SJSA1 (cell line): ENCODE measurements at places on chromosomes 7 and 10. TPM values are rescaled to one million over a fixed set of nuclear protein-coding genes. Genes with fewer than 3 reads are reported as not detected.

DNA sequence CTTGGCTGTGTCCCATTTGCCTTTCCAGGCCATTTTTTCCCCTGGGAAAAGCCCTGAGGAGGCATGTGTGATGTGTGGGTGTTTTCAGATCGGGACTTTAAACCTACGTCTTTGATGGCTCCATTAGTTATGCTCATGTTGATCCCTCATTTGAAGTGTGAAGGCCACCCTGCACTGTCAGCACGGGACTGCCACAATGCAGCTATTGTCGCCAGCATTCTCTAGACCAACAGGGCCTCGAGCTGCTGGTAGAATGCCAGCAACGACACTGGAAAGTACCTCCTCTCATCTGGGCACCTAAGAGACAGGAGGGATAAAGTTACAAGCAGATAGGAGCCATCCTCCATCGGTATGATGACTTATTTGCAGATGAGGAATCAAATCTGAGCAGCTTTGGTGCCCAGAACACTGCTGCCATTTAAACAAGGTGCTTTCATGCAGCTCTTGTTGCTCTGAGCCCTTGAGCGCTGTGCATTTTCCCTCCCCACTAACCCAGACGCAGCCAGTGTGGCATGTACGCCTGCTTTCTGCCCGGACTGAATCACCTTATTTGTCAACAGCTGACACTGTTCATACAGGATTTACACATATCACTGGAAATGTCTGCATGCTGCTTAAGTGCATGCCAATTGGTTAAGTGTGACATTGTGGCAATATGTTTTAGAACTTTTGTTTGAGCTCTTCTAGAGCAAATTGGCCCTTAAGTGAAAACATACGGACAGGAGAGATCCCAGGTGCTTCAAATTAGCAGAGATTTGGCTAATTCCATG is 175.0 kb upstream of the PITRM1 start:
- DNase-seq: no peak

DNA sequence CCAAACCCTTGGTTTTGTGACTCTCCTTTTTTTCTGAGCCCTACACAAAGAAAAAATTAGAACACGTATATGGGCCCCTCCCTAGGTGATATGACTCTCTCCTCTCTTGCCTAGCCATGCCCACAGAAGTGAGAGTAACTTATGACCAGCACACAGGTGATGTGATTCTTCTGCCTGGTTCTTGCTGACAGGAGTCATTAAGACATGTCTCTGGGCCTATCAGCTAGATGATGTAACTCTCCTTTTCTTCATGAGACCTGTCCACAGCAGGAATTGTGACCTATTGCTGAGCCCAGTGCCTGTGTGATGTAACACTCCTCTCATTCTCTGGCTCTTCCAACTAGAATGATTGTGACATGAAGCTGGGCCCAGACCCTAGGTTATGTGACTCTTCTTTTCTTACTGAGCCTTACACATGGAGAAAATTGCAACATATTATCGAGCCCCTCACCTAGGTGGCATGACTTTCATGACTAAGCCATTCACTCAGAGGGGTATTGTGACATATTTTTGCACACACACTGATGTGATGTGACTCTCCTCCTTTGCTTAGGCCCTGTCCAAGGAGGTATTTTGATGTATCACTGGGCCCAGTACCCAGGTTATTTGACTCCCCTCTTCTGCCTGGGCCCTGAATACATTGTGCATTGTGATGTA is 31.4 kb upstream of the ZNF107 start:
- no peak for DNase-seq

- no peak for DNase-seq
These were observed 46.3 kb downstream of the MGMT start for GRCh38 chr10:129513312-129513711.

Gene HABP2
- not detected in 2 replicates for total RNA-seq

DNA sequence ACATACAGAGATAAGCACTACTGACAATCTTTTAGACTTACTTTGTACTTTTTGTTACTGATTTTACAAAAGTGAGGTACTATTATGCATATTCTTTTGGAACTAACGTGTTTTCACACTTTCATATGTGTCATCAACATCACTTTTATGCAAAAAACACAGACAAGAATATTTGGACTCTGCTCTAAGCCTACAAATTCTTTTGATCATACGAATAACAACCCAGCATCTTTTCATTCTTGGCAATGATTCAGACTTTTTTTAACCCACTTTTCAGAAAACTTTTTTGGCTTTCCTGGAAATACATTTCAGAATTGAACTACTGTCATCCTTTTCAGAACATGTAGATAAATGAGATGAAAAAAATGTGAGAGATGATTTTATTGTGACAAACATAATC is 30.2 kb downstream of the USP6NL start:
- no peak for DNase-seq

- no peak for DNase-seq
These were observed 2.3 kb upstream of the SLC29A3 start for GRCh38 chr10:71316786-71317160.

DNA sequence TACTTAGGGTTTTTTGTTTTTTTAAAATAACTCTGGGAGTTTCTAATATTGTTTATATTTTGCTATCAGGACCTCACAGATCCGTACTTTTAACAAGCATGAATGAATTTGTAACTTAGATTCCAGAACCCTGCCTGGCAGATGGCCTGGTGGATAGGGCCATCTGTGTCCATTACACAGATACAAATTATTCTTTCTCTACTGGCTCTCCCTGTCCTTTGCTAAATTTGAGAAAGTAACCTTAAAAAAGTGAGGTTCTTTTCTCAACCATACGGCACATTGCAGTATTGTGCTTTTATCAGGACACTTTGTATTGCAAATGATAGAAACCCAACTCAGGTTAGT is 26.6 kb downstream of the LCOR start:
- DNase-seq: no peak

GRCh38 chr7:816751-817671 is 15.3 kb upstream of the SUN1 start:
- DNase-seq: peak; percentile 24

DNA sequence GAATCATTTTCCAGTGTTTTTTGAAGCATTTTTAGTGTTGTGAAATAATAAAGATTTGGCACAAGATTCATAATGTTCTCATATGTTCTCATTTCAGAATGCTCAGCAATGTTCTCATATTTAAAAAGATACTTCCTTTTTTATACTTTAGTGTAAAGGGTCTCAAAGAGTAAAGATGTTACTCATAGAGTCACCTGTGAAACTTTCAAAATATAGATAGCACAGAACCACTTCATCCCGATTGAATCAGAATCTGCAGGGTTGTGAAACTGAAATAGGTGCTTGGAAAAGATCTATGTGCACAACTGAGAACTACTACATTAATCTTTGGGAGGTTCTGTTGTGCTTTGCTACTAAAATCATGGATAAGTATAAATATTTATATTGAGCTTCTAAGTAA is 144.7 kb downstream of the MDFIC start:
- no peak for DNase-seq

Gene GNAT3
- not detected in 2 replicates for total RNA-seq

GRCh38 chr10:4633186-4633585 is 192.8 kb upstream of the AKR1E2 start:
- no peak for DNase-seq

GRCh38 chr7:135803143-135803542 is 54.5 kb upstream of the FAM180A start:
- no peak for DNase-seq

- DNase-seq: no peak
These were observed 55.1 kb downstream of the MGMT start for GRCh38 chr10:129522041-129522585.

GRCh38 chr7:100693312-100694097 is 545 bp downstream of the GIGYF1 start:
- DNase-seq: peak; percentile 43

GRCh38 chr7:83065714-83066113 is 97.0 kb downstream of the PCLO start:
- DNase-seq: no peak

DNA sequence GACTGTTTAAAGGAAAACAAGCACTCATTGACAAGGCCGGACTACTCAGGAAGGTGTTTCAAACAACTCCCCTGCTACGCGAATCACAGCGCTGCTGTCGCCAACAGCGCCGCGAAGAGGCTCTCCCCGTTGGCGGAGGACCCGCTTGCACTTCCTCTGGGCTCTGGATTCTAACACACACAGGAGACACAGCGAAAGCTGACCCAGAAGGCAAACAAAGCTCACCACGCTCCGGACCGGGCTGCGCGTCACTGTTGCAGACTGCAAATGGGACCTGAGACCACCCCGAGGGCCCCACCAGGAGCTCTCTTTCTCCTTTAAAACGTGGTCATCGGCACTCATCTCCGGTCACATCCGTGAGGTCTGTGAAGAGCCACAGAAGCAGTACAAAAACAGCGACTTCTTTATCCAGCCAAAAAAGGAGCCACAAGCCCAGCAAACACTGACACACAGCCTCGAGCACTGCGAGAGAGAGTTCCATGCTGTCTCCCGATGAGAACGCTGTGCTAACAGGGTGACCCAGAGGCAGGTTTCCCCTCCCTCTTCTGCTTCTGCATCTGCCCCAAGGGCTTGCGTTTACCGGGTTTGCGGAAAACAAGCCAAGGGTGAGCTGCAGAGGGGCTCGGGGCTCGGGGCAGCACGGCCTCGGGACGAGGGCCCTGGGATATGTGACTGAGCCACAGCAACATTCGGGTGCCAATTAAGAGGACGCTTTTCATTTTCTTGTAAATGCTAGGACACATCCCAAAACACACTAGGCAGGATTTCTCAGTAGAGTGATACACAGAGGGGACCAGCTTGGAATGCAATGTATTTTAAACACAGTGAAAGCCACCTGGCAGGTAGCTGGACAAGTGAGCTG is 41.3 kb downstream of the AMZ1 start:
- DNase-seq: no peak

DNA sequence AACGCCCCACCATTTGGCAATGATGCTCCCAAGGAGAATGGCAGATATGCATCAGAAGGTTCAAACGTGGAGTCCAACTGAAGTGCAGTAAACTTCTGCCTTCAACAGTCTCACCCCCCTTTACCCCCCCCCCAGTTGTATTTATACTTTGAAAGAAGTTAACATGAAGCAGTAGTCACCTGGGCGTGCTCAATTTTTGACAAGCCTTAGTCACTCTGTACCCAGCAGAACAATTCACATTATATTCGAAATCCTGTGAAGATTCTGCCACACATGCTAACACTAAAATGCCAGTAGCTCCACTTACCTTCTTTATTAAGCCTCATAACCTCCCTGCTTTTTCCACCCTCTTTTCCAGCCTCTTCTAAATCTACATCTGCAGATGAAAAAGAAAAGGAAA is 894 bp downstream of the ATXN7L1 start:
- DNase-seq: no peak

DNA sequence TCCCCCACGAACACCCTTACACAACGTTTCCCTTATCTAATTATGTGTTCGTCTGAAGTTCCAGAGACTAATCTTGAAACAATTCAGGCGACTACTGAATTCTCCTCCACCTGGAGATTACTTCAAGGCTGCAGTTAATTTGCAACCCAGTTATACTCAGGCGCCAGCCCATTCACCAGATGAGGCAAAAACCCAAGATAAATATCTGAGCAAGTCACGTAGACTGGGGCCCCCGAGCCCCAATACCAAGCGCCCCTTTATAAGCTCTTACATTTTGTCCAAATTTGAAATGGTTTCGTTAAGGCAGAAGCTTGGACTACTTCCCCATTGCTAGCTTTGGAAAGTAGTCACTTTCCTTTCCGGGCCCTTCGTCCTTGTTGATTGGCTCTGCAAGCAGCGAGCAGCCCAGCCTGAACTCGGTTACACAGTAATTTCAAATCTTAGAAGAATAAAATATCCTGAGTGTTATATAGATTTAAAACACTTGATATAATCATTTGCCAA is 1.2 kb downstream of the TPK1 start:
- no peak for DNase-seq
